ENCODE measurements at places on chromosomes 11 and 22. TPM values are rescaled to one million over a fixed set of nuclear protein-coding genes. Genes with fewer than 3 reads are reported as not detected.

Gene KLHL35
- total RNA-seq, result 0.61 TPM

Gene PAMR1
- total RNA-seq, result 30.8 TPM

Gene APOL1
- total RNA-seq, result 82.3 TPM

Gene GGT5
- 45.4 TPM for total RNA-seq

Gene JAML
- 7.9 TPM for total RNA-seq

Gene PIWIL4
- 1.5 TPM for total RNA-seq

Gene SPON1
- total RNA-seq, result 123 TPM

Gene MAPK8IP2
- 0.58 TPM for total RNA-seq

Gene TMA7B
- not detected for total RNA-seq

Gene OR51I1
- not detected for total RNA-seq

Gene ANKK1
- total RNA-seq, result 0.13 TPM

Gene LRP4
- total RNA-seq, result 3.1 TPM

Gene WBP2NL
- 0.61 TPM for total RNA-seq

Gene SLC22A8
- not detected for total RNA-seq

Gene C11orf21
- total RNA-seq, result 1.0 TPM

Gene TMEM132A
- 6.7 TPM for total RNA-seq

Gene CDC42BPG
- total RNA-seq, result 0.55 TPM

Gene TOMT
- not detected for total RNA-seq

Gene SMIM35
- not detected for total RNA-seq

Gene PPARA
- 37.6 TPM for total RNA-seq

Gene IGLL1
- total RNA-seq, result not detected

Gene RIMBP3C
- 0.26 TPM for total RNA-seq

Gene FREY1
- 1.4 TPM for total RNA-seq

Gene SCGB2A2
- not detected for total RNA-seq

Gene OR6T1
- not detected for total RNA-seq

Gene SCGB1A1
- total RNA-seq, result not detected

Gene KCTD17
- total RNA-seq, result 13.4 TPM

Gene TBRG1
- 32.7 TPM for total RNA-seq

Gene MUC5AC
- total RNA-seq, result not detected

Gene C22orf42
- not detected for total RNA-seq

Gene BCO2
- total RNA-seq, result 2.5 TPM

Gene ROBO3
- 14.8 TPM for total RNA-seq

Gene TH
- not detected for total RNA-seq

Gene HYOU1
- total RNA-seq, result 115 TPM

Gene PKDREJ
- total RNA-seq, result not detected

Gene PPFIA1
- total RNA-seq, result 119 TPM

Gene OR2AG1
- total RNA-seq, result not detected

Gene TSSC4
- 55.2 TPM for total RNA-seq

Gene HSPB2
- total RNA-seq, result 17.1 TPM

Gene TOM1
- total RNA-seq, result 83.2 TPM

Gene PDGFD
- 37.1 TPM for total RNA-seq

Gene GALNT18
- 12.6 TPM for total RNA-seq
